Activated naive CD8-positive, alpha-beta T cell treated with anti-CD3 and anti-CD28 coated beads for 36 hours (primary cell): ENCODE measurements at places on chromosomes 11 and 22.

DNA sequence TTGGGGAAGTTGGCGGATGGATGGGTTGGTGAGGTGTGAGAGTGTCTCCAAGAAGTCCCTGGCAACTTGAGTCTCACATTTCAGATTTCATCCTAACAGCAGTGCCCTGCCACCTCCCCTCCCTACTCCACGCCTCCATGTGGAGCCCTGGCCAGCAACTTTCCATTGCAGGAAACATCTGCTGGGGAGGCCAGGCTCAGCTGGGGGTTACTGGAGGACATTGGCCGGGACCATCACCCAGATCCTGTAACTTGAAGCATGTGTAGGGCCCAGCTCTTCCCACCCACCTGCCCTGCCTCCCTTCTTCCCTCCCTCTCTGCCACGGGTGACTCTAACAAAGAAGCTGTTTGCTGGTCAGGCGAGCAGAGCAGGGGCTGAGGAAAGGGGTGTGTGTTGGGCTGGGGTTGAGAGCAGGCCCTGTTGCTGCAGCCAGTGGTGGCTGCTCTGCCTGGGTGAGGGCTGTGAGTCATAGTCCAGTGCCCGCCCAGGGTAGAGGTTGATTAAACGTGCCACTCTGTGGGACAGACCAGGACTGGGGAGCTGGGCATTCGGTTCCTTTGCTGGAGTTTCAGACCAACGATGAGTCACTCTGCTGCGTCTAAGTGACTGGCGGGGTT, 64.0 kb downstream of the SCN3B start:
- DNase-seq, result no peak

DNA sequence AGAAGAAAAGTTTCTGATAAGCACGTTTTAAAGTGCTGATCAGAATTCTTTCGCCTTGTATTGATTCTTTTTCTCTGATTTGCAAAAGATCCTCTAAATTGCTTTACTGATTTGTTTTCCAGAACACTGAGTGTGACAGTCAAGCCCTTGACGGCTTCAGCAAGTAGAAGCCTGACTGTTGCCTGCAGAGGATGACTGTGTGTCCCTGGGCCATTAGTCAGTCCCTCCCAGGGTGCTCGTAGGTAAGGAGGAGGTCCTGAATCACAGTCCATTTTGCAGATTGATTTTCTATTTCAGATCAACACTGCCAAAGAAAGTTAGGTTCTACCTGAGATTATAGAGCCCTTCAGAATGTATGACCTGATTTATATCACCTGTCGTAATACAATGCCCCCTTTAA, 38.6 kb upstream of the POGLUT3 start:
- no peak for DNase-seq

DNA sequence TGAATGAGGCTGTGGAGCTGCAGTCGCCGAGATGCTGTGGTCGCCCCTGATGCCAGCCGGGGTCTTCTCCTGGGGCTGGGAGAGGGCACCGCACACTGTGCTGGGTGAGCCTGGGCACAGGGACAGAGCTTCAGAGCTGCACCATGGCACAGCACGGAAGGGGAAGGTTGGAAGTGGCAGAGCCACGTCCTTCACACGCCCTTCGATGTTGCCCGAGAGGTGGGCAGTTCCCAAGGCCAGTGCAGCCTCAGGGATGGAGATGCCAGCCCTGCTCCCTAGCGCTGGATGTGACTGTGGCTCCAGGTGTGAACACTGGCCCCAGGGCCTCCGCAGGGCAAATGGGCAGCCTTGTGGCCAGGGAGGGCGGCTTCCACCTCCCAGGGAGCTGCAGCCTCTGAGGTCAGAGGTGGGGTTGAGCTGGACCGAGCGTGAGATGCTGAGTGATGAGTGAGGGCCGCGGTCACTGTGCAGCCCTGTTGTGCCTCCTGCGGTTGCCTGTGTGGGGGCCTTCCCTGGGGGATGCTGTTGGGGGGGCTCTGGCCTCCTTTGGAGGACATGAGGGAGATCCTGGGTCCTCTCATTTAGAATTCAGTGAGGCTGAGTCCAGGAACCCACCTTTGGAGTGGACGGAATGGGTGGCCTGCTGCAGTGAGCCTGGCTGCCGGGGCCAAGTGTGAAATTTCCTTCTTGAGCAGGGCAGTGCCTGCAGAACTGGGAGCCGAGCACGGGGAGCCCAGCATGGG, 1090.0 kb downstream of the BRD1 start:
- DNase-seq, result no peak

- no peak for DNase-seq
These were observed 3.0 kb upstream of the GTSE1 start for GRCh38 chr22:46293577-46294260.

DNA sequence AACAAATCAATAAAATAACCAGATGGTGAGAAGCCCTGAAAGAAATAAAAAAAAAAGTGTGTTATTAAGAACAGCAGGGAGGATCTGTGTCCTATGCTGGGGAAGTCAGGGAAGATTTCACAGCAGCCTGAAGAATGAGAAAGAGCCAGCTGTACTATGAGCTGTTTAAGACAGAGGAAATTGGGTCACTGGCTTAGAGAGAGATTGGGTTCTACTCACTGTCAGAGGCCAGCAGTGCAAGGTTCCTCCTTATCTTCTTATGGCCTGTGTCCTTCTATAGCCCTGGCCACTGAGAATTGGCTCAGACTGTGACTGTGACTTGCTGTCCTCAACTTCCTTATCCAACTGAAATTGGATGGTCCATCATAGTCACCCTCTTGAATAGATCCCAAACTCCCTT, 54.8 kb upstream of the FDX1 start:
- no peak for DNase-seq

GRCh38 chr11:58980159-58980843, 41.0 kb downstream of the GLYATL1 start:
- no peak for DNase-seq

- DNase-seq, result no peak
These were observed 277.4 kb upstream of the SESN3 start for GRCh38 chr11:95508219-95508890.
